ENCODE measurements at places on chromosomes 1 and 21.

DNA sequence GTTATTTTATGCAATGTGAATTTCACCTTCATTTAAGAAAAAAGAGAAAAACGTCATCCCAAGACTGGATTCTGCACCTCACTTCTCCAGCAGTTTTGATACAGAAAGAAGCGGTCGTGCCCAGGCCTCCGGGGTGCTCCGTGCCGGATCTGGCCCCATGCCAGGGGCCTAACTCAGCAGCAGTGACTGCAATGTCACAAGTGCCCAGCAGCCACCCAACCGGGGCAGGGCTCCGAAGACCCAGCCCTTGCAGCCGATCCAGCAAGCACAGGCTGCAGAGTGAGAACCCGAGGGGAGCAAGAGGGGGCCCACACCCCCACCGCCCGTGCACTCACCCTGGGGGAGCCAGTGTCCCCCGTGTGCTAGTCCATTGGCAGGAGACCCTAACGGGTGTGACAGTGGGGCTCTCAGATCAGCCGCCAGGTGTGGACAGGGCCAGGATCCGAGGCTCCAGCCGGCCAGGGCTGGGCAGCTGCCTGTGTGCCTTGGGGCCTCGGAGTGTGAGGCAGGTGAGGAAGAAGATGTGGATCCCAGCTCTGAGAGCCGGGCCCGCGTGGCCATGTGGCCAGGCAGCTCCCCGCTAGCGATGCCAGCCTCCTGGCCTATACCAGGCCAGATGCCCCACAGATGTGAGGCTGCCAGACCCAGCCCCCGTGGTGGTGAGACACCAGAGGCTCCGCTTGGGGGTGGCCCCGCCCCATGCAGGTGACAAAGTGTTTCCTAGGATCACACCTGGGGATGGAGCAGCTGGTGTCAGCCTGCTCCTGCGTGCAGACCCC lies 60.6 kb downstream of the MEGF6 start:
- DNase-seq: no peak

- no peak for DNase-seq
These were observed 253.5 kb upstream of the ADAMTS5 start for GRCh38 chr21:27220416-27220815.

DNA sequence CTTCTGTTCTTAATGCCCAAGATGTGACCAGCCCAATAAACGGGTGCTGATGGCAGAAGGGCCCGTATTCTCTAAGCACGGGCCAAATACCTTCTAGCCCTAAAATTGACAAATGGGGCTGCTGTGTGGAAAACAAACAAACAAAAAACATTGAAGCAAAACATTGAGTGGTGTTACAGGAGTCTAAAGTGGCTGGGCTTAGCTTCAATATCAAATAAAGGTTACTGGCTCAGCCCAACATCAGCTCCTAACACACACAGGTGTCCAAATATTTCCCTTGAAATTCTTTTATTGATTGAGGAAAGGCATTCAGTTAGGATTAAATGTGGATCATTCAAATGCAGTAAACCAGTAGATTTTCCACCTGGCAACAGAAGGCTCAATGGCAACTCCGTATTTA lies 13.3 kb upstream of the TTF2 start:
- no peak for DNase-seq

GRCh38 chr1:226128487-226129075 lies 58.0 kb downstream of the ACBD3 start:
- no peak for DNase-seq

- no peak for DNase-seq
These were observed 203.3 kb upstream of the IVNS1ABP start for GRCh38 chr1:185520188-185520920.

DNA sequence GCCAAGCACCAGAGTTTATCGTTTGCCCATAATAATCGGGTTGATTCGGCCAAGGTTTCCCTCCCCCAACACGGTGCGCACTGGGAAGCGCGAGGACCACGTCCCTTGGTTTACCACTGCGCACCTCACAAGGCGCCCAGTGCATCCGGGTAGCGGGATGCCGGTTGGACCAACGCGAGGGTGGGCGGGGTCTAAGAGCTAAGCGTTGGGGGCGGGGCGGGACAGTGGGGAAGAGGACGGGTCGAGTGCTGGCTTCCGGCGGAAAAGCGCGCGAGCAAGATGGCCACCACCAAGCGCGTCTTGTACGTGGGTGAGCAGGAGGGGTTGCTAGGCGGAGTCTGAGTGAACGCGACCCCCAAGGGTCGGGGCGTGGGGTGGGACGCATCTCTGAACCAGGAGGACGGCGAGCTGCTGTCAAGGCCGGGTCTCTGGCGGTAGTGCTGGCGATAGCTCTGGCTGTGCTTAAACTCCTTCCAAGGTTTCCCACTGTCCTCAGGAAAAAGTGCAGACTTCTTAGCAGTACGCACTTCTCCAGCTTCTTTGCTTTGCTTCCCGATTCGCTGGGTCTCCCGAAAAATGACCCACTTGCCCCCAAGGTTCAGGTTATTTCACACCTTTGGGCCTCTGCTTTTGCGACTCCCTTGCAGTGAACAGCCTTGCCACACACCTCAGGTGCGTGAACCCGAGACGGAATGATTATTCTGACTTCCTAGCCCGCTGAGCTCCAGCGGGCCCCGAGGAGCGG lies at the start of gene PPIE:
Gene PPIE (plus strand): TSS at position 261 of the 745 bp plus-strand sequence. CDS start 19 bp downstream, at position 280.
- peak; percentile 95 for DNase-seq

DNA sequence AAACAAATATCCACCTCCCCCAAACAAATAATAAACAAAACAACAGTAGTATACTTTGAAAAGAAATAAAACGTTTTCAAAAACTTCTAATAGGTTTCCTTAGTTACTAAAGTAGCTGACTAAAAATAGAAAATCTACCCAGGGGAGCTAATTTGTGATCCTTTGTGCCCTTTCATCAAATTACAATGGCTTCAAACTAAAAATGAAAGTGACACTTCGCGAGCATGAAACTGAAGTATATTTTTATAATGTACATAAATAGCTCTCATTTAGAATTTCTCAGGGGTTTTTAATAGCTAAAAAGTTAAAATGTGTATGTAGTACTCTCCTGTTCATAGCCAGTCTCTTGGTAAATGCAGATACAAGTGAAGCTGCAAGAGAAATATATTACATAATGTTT lies 78.4 kb downstream of the BRINP3 start:
- DNase-seq: no peak

- DNase-seq: no peak
These were observed 32.3 kb downstream of the EEIG2 start for GRCh38 chr1:108592030-108592759.

DNA sequence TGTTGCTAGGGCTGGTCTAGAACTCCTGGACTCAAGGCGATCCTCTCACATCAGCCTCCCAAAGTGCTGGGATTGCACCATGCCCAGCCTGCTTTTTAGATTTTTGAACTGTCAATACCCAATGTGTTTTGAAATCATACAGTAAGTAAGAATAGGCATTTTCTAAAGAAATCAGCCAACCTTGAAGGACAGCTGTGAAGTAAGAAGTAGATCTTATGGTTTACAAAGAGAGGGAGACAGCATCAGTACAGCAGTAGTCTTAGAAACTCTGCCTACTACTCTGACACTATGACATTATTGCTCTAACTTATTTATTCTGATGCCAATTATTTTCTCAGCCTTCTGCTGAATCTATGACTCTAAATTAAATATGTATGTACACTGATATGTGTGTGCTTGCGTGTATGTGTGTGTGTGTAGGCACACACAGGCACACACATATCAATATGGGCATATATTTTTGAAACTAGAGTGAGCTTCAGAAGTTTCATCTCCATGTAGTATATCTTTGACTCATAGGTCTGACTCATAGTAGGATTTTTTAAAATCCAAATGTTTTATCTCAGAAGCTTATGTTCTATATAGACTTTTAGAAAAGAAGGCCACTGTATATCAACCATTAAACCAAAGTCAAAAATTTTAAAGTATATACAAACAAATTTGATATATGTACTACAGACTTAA lies 140.4 kb downstream of the COL24A1 start:
- no peak for DNase-seq

DNA sequence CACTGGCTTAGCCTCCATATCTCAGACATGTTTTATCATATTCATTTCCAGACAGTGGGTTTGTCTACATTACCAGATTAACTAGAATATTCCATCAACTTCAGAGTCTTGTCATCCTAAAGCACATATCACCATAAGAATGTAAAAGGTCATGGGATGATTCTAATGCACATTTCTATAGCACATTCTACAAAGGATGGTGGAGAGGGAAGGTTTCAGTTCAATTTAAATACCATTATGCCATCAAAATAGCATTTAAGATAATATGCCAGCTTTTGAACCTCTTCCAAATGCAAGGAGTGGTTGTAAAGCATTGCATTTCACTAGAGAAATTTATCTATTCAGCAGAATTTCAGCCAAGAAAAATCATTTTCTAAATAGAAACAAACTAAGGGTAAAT lies 970.5 kb downstream of the TTLL7 start:
- DNase-seq: no peak

DNA sequence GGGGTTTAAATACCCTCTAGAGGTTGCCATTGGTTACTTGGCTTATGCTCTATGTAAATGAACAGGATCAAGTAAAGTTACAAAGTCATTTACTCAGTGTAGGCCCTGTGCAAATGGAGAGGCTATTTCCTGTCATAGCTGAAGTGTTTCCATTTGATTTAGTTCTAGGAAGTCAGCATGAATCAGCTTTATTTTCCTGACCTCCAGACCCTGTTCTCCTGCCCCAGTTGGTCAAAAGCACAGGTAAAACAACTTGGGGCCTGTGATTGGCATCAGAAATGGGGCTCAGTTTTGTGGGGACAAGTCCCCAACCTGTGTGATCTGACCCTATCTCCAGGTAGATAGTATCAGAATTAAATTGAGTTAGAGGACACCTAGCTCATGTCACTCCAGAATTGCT lies 239.9 kb downstream of the HHAT start:
- no peak for DNase-seq

- DNase-seq: no peak
These were observed 189.5 kb downstream of the RASAL2 start for GRCh38 chr1:178283409-178283808.

DNA sequence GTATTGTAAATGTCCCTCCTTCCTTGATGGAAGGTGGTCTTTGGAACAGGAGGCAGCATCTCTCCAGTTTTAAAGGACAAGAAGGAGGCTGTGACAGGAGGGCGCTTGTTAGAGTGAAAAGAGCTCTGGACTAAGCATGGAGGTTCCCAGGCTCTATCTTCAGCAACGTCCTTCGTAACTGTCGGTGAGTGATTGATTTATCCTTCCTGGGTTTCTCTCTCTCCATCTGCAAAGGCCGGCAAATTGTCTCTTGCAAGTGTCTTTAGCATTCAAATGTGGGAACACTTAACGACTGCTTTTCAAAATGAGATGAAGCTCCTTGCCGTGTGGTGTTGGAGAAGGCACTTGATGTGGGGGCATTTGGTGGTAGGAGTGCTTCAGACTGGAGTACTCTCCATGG lies 15.2 kb downstream of the S100A11 start:
- no peak for DNase-seq

- DNase-seq: no peak
These were observed 23.7 kb downstream of the LRRC8B start for GRCh38 chr1:89548122-89548857.

GRCh38 chr1:157519451-157519850 lies 32.9 kb downstream of the FCRL5 start:
- DNase-seq: no peak

DNA sequence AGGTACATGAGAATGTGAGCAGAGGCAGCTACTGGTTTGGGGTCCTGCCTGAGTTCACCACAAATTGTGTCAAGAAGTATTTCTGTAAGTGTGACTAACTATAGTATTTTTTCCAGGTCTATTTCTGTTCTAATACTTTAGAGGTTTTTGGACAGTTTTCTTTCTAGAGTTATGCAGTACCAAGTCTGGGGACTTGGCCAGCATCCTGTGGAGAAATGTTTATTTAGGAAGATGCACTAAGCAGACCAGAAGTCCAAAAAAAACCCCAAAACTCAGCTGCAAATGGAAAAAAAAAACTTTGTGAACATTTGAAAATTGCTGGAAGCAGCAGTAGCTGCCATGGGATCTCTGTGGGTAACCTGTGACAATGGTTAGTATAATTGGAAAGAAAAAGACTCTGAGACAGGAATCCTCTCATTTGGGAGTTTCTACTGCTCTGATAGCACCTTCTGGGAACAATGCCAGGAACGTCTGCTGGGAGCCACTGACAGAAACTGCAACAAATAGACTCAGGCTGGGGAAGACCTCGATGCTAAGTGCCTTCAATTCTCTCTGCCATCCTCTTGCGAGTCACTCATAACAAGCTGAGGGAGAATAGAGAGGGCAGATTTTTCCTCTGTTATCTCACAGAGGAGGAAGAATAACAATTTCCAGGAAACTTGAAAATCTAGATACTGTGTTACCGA lies 37.6 kb downstream of the OR10R2 start:
- no peak for DNase-seq

DNA sequence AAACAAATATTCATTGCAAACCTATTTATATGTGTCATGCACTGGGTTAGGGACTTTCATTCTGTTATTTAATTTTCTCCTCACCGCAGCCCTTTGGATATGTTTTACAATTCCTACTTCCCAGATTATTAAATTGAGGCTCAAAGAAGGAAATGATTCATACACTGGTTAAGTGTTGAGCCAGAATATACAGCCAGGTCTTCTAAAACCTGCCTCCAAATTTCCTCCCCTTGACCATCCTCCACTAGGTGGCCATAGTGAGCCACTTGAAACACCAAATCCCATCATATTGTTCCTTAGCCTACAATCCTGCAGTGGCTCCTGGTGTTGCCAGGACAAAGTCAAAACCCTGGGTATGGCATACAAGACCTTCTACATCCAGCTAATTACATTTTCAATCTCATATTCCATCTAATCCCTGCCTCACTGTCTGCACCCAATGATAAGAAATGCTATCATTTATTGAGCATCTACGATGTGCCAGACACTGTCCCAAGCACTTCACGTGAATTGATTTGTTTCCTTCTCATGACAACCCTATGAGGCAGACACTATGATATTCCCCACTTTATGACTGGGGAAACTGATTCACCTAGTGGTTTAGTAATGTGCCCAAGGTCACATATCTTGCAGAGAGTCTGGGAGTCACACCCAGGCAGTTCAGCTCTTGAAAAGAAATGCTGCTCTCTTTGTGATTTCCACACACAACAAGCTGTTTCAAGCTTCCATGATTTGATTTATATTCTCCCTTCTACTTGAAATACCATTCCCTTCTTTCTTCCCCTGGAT lies 23.6 kb upstream of the KIRREL1 start:
- no peak for DNase-seq

GRCh38 chr1:31848381-31848897 lies 32.6 kb upstream of the SPOCD1 start:
- DNase-seq: peak; percentile 57

GRCh38 chr1:30171537-30172298 lies 551.7 kb downstream of the MATN1 start:
- no peak for DNase-seq

DNA sequence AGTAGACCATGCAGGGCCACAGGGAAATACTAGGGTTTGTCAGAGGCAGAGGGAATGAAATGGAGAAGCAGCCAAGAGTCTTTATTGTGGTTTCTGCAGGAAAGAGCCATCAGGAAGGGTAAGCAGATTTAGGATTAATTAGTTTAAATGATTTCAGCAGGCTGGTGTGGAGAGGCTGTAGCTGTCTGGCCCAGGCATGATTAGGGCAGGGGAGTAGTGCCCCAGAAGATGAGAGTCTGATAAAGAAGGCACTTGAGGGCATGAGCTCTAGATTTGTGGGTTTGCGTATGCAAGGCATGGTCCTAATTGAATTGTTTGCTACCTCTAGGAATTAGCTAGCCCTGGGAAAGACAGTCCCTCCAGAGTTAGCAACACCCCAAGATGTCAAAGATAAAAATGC lies 484.6 kb upstream of the PLXNA2 start:
- DNase-seq: no peak

GRCh38 chr1:53730224-53730865 lies 8.6 kb downstream of the GLIS1 start:
- DNase-seq: no peak

Data from stimulated activated CD4-positive, alpha-beta T cell treated with anti-CD3 and anti-CD28 coated beads, Interleukin-2, amount 100 ng/mL, for 4 hours (primary cell).